ENCODE measurements at places on chromosomes 12 and 14. TPM values are rescaled to one million over a fixed set of nuclear protein-coding genes. Genes with fewer than 3 reads are reported as not detected.

DNA sequence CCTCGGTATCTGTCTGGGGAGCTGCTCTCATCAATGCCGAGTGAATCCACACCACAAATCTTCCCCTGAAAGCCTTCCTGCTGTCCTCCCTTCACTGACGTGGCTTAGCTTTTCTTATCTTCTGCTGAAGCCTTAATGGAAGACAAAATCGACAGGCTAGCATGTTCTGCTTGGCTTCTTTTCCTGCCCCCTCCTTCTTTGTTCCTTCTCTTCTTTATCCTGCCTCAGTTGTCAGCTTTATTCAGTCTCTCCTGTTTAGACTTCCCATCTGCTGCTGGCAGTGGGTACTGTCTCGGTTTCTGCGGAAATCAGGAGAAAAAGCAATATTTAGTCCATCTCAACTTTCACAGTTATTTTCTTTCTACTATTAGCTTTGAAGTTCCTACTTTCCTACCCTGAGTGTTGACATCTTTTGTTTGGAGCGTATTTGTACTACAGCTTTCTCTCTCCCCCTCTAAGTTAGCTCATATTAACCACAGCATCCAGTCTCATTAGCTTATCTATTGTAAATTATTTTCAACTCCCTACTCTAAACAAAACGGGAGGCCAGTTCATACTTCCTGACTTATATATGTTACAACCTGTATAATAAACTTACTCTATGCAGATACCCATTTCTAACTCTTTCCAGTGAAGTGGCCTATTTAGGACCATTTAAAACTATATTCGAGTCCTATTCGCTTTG lies 226.0 kb downstream of the DACT1 start:
- DNase-seq, result no peak

ERBB3 gene
- total RNA-seq, result 1.1 TPM

DNA sequence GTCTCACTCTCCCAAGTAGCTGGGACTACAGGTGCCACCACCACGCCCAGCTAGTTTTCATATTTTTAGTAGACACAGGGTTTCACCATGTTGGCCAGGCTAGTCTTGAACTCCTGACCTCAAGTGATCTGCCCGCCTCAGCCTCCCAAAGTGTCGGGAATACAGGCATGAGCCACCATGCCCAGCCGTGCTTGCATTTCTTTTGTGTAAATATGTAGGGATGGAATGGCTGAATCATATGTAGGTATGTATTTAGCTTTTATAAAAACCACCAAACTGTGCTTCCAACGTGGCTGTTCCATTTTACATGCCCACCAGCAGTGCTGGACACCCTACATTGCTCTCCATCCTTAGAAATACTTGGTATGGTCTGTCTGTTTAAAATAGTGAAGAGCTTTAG lies 32.8 kb upstream of the CLMN start:
- no peak for DNase-seq

DNA sequence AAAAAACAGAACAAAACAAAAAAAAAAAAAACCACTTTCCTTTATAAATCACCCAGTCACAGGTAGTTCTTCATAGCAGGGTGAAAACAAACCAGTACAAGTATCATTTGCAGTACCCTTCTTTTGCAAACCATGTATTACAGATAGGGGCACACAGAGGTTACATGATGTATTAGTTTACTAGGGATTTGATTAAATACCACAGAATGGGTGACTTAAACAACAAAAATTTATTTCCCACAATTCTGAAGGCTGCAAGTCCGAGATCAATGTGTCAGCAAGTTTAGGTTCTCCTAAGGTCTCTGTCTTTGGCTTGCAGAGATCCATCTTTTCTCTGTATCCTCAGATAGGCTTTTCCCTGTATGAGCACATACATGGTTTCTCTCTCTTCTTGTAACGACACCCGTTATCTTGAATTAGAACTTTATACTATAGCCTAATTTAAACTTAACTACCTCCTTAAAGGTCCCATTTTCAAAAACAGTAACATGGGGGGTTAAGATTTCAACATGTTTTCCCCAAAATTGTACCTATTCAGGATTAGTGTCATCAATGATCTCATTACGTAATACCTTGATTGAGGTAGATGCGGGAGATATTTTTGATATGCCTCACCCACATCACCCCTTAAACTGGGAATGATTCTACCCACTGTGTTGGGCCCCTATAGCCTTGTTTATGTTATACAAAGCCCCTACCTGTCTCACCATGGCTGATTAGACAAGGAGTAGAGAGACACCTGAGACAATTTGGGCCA lies 3.5 kb upstream of the CEP128 start:
- DNase-seq, result no peak

DNA sequence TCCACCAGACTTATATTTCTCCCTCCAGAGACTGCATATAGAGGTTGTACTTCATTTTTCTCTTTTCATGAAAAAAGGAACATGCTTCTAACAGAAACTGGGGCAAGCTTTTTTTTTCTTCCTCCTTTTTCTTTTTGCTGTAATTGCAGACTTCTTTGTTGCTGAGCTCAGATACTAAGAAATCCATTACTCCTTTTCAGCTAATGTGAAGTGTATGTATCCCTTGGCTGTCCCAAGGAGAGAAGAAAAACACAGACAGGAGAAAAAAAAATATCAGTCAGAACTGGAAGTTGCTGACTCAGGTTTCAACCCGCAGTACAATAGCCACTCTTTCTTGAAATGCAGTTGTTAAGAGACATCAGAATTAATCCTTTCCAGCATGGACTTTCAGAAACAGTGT lies 1248.4 kb downstream of the LRFN5 start:
- no peak for DNase-seq

ZNF891 gene
- 1.4 TPM for total RNA-seq

SCNN1A gene
- 0.36 TPM for total RNA-seq

Measured in osteoblast (primary cell).